Stimulated activated CD8-positive, alpha-beta memory T cell treated with anti-CD3 and anti-CD28 coated beads, Interleukin-15, amount 100 ng/mL, for 48 hours (primary cell): ENCODE measurements at places on chromosomes 4 and X.

GRCh38 chr4:17142232-17142711 lies 243.8 kb upstream of the LDB2 start:
- DNase-seq: no peak

DNA sequence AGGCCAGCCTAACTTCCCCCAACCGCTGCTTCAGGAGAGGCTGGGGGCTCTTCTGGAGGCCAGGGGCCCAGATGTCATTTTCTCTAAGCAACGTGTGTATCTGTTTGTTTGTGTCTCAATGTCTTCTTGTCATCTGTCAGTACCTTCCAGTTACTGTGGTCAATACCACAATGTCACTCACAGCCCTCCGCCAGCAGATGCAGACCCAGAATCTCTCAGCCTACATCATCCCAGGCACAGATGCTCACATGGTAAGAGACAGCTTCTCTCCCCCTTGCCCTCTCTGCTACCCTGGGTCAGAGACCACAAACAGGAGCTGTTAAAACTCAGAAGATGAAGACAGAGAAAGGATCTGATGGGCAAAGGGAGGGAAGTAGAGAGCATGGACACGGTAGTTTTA lies 5.0 kb downstream of the XPNPEP2 start:
- no peak for DNase-seq

DNA sequence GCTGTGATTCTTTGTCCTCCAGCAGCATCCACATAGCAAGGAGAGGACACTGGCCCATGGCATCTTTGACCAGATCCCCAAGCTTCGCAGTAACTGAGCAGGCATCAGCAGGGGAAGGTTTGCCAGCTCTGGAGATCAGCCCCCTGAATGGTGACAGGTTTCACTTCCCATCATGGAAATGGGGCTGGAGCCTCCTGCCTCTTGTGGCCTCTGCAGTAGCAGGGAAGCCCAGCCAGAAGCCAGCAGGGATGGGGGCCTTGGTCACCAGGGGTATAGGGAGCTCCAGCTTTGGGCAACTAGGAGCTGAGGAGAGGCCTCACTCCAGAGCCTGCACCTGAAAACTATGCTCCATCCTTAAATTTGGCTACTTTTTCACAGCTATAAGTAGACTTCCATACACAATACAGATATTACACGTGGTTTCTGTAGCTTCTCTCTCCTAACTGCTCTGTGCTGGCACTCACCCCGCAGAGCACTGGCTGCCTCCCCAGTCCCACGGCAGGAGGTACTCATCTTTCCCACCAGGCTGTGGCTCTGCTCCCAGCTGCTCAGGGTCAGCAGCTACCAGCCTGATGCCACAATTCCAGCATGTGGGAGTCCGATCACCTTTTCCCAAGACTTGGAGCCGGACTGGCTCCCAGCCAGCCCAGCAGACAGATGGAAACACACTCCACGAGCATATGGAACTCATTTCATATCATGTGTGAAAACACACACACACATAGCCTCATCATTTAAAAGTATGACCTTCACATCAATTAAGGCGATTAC lies 2.8 kb downstream of the TMEM271 start:
- DNase-seq: no peak

GRCh38 chr4:34417160-34417559 lies 1827.2 kb downstream of the ARAP2 start:
- DNase-seq: no peak

- DNase-seq: peak; percentile 15
Measured at GRCh38 chr4:169079942-169080827, 70.1 kb upstream of the CBR4 start.

GRCh38 chr4:155765149-155765548 lies 6.3 kb downstream of the GUCY1B1 start:
- no peak for DNase-seq

DNA sequence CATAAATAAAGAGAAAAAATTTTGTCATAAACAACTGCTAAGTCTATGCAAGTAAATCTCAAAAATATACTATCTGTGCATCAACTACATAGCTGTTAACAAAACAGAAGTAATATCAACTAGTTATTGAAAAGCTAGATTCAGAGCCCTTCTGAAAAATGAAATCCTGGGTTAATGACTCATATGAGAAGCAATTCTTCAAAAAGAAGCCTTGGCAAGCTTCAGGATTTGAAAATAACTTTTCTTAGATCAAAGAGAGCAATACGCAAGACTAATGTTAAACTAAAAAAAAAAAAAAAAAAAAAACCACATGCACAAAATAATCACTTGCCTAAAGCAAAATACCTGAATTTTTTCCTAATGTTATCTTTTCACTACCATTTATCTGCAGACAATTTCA lies 566.1 kb upstream of the BOD1L1 start:
- no peak for DNase-seq

DNA sequence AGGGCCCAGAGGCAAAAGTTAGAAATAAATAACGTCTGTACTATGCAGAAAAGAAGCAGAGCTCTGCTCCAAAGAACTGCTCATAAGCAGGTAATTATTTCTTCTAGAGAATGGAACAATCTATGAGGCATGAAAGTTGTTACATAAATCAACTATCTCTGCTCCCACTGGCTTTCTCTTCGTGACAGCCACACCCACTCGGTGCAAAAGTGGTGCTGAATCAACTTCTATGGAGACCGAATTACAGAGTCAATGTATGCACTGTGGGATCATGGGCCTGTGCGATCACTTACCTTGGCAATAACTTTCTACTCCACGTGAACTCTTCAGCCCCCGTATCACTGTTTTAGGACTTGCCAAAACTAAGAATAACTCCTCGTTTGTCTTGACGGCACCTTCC lies 99.4 kb upstream of the ATXN3L start:
- no peak for DNase-seq

GRCh38 chr4:42761804-42762203 lies 104.9 kb upstream of the ATP8A1 start:
- DNase-seq: no peak

GRCh38 chr4:157992038-157992705 lies 180.7 kb downstream of the GASK1B start:
- DNase-seq: no peak

DNA sequence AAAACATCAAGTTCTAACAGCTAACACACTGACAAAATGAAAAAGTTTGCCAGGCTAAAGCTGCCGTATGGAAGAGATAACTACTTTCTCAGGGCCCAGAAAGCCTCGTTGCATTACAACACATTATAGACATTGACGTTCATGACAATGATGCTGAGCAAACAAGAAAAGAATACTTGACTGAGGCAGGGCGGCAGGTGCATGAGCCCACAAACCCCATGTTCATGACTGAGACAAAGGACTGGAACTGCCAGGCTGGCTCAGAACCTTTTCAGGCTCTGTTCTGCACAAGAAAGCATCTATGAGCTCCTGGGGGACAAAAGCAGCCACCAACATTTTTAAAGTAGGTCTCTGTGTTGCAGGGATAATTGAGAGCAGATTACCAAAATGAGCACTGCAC lies 13.6 kb downstream of the TLR6 start:
- no peak for DNase-seq

GRCh38 chr4:63211375-63211774 lies 1197.9 kb downstream of the TECRL start:
- DNase-seq: no peak

GRCh38 chr4:102849579-102850104 lies 19.1 kb upstream of the CISD2 start:
- DNase-seq: no peak

DNA sequence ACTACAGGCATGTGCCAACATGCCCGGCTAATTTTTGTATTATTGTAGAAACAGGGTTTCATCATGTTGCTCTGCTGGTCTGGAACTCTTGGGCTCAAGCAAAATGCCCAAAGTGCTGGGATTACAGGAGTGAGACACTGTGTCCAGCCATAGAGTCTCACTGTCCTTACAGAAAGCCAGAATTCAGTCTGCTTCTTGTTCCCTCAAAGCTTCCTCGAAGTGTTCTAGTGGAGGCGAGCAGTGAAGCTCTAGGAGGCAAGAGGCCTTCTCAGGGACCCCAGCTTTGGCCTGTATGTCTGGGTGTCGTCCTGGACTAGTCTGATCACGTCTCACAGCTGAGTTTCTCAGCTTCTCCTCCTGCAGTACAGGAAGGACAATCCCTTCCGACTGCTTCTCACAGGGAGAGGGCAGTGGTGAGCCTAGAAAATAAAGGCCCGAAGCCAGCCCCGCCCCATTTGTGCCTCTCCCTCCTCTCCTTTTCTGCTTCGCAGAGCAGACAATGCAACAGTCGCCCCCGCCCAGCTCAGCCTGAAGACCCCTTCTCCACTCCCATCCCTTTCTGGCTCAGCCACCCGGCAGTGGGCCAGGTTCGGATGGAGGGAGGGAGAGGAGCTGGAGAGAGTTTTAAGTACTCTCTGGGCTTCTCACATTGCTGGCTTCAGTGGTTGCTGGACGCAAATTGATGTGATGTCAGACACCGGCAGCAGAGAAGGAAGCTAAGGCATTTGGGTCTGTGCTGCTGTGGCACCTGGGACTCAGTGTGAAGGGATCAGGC lies 11.1 kb upstream of the FAM3A start:
- peak; percentile 32 for DNase-seq

DNA sequence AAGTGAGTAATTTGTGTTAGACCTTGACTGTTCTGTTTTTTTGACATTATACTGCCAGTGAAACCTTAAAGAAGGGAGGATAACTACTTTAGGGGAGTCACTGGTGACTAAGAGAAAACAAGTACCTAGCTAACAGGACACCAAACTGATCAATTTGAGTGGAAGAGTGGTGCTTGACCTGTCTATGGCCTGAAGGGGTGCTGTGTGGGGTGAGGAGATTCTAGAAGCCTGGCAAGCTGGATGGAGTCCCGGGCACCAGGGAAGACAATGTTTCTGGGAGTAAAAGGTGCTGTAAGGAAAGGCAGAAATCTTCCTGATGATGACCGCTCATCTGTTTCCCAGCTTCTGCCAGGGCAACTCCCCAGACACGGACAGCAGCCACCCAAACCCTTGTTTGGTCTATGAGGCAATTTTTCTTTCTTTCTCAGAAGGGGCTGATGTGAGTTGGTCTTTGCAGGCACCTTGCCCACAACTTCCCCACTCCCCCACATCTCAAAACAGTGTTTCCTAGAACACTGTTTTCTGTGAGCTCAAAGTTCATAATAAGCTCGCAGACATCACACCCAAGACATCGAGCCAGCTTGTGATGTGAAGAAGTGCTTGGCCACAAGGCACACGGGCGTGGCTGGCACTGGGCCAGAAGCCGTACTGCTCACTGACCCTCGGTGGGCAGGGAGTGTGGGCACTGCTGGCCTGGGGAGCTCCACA lies 4.6 kb downstream of the TXK start:
- DNase-seq: peak; percentile 30

GRCh38 chrX:38868321-38868720 lies 67.1 kb downstream of the MID1IP1 start:
- DNase-seq: no peak

GRCh38 chrX:148268673-148269072 lies 231.7 kb upstream of the AFF2 start:
- DNase-seq: no peak

DNA sequence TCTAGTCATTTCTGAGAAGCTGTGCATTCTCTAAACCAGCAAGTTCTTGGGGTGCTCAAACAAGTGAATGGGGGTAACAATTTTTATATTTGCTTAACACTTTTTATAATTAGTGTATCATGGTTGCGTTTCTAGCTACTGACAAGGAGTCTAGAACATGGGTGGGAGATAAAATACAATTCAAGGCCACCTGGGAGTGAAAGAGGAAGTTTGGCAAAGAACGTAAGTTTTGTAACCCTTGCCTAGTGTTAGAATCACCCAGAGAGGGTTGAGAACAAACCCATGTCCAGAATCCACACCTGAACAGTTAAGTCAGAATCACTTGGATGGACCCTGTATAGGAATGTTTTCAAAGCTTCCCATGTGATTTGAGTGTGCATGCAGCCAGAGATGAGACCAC lies 92.7 kb downstream of the AFF2 start:
- DNase-seq: no peak

DNA sequence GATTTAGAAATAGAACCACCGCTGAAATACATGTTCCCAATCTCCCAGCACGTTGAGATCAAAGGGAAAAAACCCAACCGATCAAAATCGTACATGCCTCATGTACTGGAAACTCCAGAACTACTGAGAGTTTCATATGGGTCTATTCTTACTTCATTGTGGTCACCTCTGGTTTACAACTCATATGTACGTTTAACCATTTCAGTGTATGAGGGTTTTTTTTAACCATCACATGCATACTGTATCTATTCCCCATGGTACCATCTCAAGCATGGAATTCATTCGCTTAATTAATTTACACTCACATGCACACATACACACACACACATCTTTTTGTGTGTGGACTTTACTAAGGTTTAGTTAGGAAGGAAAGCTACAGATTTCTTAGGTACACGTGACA lies 46.0 kb upstream of the CLNK start:
- DNase-seq: no peak

GRCh38 chr4:133584714-133585113 lies 435.6 kb downstream of the PCDH10 start:
- DNase-seq: no peak

- DNase-seq: no peak
Measured at GRCh38 chrX:123814343-123814742, 45.5 kb upstream of the XIAP start.

GRCh38 chrX:53422861-53423306 lies at the start of gene RIBC1:
Gene RIBC1 (plus strand): TSS chrX:53422873. CDS start chrX:53426277, 3,404 bp downstream.
- no peak for DNase-seq

GRCh38 chrX:51332188-51332942 lies at the start of gene NUDT10:
Gene NUDT10 (plus strand): TSS chrX:51332822. CDS start chrX:51332966, 144 bp downstream.
- peak; percentile 24 for DNase-seq

GRCh38 chr4:42588909-42589308 lies 68.0 kb downstream of the ATP8A1 start:
- no peak for DNase-seq

- no peak for DNase-seq
Measured at GRCh38 chr4:122100508-122100907, 51.6 kb upstream of the BLTP1 start.

- DNase-seq: no peak
Measured at GRCh38 chr4:6703786-6704185, 5.9 kb downstream of the MRFAP1L1 start.

DNA sequence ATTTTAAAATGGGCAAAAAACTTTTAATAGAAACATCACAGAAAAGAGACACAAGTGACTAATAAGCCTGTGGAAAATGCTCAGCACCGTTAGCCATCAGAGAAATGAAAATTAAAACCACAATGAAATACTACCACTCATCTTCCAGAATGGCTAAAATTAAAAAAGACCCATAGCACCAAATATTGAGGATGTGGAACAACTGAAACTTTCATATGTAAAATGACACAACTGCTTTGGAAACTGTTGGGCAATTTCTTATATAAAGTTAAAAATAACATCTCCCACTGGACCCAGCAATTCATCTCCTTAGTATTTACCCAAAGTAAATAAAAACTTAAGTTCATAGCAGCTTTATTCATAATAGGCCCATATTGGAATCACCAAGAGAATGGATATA lies 94.2 kb downstream of the TENM3 start:
- DNase-seq: no peak

GRCh38 chrX:136457303-136457917 lies 30.3 kb upstream of the BRS3 start:
- no peak for DNase-seq

GRCh38 chr4:177367336-177367735 lies 57.7 kb downstream of the NEIL3 start:
- no peak for DNase-seq

- no peak for DNase-seq
Measured at GRCh38 chr4:81498046-81498445, 26.3 kb upstream of the RASGEF1B start.
